Hepatocyte (in vitro differentiated cells): ENCODE measurements at places on chromosomes 4 and X. TPM values are rescaled to one million over a fixed set of nuclear protein-coding genes. Genes with fewer than 3 reads are reported as not detected.

GRCh38 chrX:84248226-84248625 lies 60.2 kb upstream of the RPS6KA6 start:
- no peak overlapping the region for H3K4me3 ChIP-seq
- DNase-seq: no peak
- no peaks in the 10 kb centered on the region for H3K4me1 ChIP-seq
- H3K36me3 ChIP-seq: no peaks in the 10 kb centered on the region

Gene MAGEC3
- total RNA-seq: not detected in 2 replicates

DNA sequence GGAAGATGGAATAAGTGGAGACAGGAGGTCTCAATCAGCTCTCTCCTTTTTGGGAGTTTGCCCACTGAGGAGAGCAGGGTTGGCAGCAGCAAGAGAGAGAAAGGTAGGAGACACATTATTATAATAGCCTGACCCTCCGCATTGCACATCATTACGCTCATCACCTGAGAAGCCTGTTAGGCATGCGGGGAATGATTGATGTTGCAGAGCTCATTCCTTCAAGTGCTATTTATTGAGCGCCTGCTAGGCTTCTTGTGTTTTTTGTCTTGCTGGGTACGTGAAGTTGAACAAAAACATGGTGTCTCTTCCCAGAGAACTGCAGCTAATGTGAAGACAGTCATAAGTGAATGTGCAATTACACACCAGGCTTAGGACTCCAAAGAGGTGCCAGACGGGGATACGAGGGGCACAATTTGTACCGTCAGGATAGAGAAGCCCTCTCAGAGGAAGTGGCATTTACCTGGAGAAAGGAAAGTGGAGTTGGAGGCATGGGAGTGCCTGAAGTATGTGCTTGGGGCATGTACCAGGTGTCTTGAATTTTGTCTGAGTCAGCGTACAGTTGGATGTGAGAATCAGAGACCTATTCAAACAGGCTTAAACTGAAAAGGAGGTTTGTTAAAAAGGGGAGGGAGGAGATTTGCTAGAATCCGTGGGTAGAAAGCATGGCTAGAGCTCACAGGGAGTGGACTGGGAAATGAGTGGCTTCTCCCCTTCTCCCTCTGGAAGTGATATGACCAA lies 90.2 kb upstream of the SOD3 start:
- no peak overlapping the region for H3K27ac ChIP-seq
- H3K4me3 ChIP-seq: no peak overlapping the region
- H3K4me1 ChIP-seq: no peaks in the 10 kb centered on the region
- no peak for DNase-seq
- H3K36me3 ChIP-seq: no peaks in the 10 kb centered on the region

Gene MTNR1A
- not detected in 2 replicates for total RNA-seq

Gene CXCL10
- 2.8 and 3.7 TPM in 2 replicates for total RNA-seq

Gene GEMIN8
- total RNA-seq: 12.5 and 15.8 TPM in 2 replicates

GRCh38 chrX:109911046-109911445 lies 91.9 kb upstream of the TMEM164 start:
- H3K27ac ChIP-seq: no peak overlapping the region
- H3K4me3 ChIP-seq: no peak overlapping the region
- no peaks in the 10 kb centered on the region for H3K36me3 ChIP-seq
- no peaks in the 10 kb centered on the region for H3K4me1 ChIP-seq
- no peaks in the 10 kb centered on the region for H3K27me3 ChIP-seq
- DNase-seq: no peak

Gene ZNF157
- total RNA-seq: 0.08 and 0.33 TPM in 2 replicates

GRCh38 chr4:184853436-184853835 lies 27.7 kb upstream of the ACSL1 start:
- H3K36me3 ChIP-seq: no peaks in the 10 kb centered on the region
- no peaks in the 10 kb centered on the region for H3K27me3 ChIP-seq
- no peaks in the 10 kb centered on the region for H3K4me1 ChIP-seq
- H3K27ac ChIP-seq: no peak overlapping the region
- DNase-seq: no peak
- no peak overlapping the region for H3K4me3 ChIP-seq

Gene UGT2B10
- total RNA-seq: 21.6 and 31.0 TPM in 2 replicates

Gene PCSK1N
- 39.0 and 45.8 TPM in 2 replicates for total RNA-seq

DNA sequence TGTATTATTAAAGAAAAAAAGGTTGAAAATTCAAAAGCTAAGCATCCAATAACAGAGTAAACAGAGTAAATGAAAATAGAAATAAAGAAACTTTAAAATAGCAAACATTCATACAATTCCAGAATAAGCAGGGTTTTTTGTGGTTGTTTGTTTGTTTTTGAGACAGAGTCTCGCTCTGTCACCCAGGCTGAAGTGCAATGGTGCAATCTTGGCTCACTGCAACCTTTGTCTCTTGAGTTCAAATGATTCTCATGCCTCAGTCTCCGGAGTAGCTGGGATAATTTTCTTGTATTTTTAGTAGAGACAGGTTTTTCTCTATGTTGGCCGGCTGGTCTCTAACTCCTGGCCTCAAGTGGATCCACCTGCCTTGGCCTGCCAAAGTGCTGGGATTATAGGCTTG lies 6.6 kb upstream of the THOC2 start:
- no peaks in the 10 kb centered on the region for H3K36me3 ChIP-seq
- no peaks in the 10 kb centered on the region for H3K27me3 ChIP-seq
- peaks cover 4% of the 10 kb centered on the region for H3K4me1 ChIP-seq
- DNase-seq: no peak
- H3K27ac ChIP-seq: no peak overlapping the region
- no peak overlapping the region for H3K4me3 ChIP-seq

- no peak for DNase-seq
- no peaks in the 10 kb centered on the region for H3K36me3 ChIP-seq
- H3K27me3 ChIP-seq: no peaks in the 10 kb centered on the region
- peaks cover 27% of the 10 kb centered on the region for H3K4me1 ChIP-seq
- H3K4me3 ChIP-seq: no peak overlapping the region
These were observed 19.4 kb downstream of the FAM9C start for GRCh38 chrX:13024986-13025385.

DNA sequence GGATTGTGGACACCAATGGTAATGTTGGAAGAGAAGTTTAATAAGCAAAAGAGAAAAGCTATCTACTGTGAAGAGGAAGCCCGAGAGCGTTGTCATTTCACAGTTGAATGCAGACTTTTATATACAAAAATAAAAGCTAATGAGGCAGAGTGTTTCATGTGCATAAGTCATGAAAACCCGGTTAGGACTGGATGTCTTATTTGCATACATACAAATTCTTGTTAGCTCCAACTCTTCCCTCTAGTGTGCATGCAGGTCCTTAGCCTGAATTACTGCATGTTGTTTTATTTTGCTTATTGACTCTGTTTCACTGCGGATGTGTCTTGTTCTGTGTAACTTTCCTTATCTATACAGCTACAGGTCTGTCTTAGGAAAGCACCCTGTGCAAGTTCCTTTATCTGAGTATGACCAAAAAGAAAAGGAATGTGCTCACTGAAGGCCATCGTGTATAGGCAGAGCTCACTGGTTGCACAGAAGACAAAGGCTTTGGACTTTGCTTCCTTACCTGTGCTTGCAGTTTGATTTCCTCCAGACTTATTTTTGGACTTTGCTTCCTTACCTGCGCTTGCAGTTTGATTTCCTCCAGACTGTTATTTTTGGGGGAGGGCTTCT lies 25.1 kb upstream of the UGT2B11 start:
- peak overlapping the region; percentile 91 for H3K27ac ChIP-seq
- H3K4me3 ChIP-seq: no peak overlapping the region
- peaks cover 14% of the 10 kb centered on the region for H3K4me1 ChIP-seq

DNA sequence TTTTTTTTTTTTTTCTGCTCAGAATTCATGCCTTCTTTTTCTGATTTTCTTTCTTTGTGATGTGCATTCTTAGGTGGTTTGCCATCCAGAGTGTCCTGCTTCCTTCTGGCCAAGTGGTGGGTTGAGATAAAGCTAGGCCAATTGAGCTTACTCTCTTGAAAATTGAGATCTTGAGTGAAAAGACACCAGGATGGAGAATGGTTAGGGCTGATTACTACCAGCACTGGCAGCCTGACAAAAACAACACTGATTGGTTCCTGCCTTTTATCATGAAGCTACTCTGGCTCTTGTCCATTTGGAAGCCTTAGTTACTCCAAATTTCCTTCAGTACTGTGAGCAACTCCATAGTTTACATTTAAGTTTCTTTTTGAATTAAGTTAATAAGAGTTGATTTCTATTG lies 404.0 kb downstream of the PPARGC1A start:
- H3K4me1 ChIP-seq: no peaks in the 10 kb centered on the region
- no peaks in the 10 kb centered on the region for H3K36me3 ChIP-seq
- no peak overlapping the region for H3K4me3 ChIP-seq
- no peak overlapping the region for H3K27ac ChIP-seq
- no peak for DNase-seq
- H3K27me3 ChIP-seq: no peaks in the 10 kb centered on the region

Gene EREG
- total RNA-seq: 18.9 and 28.3 TPM in 2 replicates

GRCh38 chrX:70262952-70263567 lies 3.1 kb upstream of the P2RY4 start:
- H3K27ac ChIP-seq: no peak overlapping the region
- no peak overlapping the region for H3K4me3 ChIP-seq
- H3K4me1 ChIP-seq: peaks cover 3% of the 10 kb centered on the region
- peak; percentile 73 for DNase-seq
